ENCODE measurements at places on chromosomes 5 and 9.

DNA sequence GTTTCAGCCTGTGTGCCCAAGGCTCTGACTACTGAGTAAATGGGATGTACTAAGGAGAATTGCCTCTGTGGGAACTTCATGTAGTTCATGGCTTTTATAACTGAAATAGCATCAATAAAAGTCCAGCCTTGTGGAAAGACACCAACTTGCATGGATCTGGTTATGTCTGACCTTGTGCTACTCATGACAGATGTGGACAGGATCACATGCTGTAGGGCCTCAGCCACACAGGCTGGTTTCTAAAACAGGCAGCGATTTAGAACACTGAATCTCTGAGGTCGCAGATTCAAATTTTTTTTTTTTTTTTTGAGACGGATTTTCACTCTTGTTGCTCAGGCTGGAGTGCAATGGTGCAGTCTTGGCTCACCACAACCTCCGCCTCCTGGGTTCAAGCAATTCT, 66.5 kb upstream of the SPIN1 start:
- DNase-seq: no peak

- DNase-seq: no peak
These were observed 2.5 kb downstream of the FRMD3 start for GRCh38 chr9:83535736-83536135.

GRCh38 chr9:36867672-36868471, 166.2 kb downstream of the PAX5 start:
- DNase-seq: no peak

DNA sequence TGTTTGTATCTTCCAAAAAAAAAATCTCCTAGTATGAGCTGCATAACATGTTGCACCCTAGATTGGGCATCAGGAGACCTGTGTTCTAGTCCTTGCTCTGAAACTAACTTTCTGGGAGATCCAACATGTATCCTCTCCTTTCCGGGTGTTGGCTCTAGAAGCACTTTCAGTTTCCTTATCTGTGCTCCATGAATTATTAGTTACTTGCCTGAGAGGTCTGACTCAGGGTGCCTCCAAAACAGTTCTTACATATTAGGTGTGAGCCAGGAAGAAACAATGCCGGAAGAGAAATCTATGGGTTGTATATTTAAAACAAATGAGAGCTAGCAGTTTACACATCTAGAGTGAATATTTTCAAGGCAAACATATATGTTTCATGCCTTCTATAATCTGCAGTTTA, 36.7 kb upstream of the SLC36A2 start:
- DNase-seq: no peak

DNA sequence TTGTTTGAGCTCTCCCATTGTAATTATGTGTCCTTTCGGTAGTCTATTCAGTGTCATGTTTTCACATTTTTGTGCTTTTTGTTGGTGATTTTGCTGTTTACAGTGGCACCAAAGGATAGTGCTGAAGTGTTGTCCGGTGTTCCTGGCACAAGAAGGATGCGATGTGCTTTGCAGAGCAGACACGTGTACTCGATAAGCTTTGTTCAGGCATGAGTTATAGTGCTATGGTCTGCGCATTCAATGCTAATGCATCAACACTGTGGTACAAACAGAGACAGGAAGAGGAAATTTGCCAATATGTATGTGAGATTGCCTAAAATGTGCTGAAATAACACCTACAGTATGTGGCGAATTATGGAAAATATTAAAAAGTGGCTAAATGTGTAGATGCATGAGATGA, 913.4 kb upstream of the ACO1 start:
- no peak for DNase-seq

- DNase-seq: no peak
These were observed 345.0 kb downstream of the TLE1 start for GRCh38 chr9:81344366-81344765.

DNA sequence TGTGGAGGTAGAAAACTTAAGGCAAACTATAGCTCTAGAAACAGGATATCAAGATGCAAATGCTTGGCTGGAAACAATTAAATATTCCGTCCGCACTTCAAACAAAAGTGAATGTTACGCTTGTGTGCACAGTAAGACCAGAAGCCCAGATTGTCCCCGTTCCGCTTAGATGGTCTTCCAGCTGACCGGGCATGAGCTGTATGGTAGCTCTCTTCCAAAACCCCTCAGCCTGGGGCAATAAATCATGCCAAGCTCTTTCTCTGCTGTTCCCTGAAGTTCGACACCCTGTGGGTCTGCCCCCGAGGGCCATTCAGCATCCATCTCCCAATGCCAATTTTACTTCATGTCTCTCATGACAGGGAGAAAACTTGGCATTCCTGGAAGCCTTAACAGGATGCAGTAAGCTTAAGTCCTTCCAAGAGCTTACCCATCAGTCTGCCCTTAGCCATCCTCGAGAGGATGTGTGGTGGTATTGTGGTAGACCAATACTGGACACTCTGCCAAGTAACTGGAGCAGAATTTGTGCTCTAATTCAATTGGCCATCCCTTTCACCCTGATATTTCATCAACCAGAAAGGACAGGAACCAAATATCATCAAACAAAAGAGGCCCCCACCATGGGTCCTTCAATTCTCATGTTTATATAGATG, 70.7 kb upstream of the RANBP6 start:
- no peak for DNase-seq

GRCh38 chr9:105346273-105346672, 101.6 kb upstream of the FSD1L start:
- DNase-seq: no peak

- DNase-seq: no peak
These were observed 31.1 kb downstream of the ZNF484 start for GRCh38 chr9:92846662-92847145.

GRCh38 chr5:97094579-97095317, 47.7 kb downstream of the LIX1 start:
- DNase-seq: no peak

DNA sequence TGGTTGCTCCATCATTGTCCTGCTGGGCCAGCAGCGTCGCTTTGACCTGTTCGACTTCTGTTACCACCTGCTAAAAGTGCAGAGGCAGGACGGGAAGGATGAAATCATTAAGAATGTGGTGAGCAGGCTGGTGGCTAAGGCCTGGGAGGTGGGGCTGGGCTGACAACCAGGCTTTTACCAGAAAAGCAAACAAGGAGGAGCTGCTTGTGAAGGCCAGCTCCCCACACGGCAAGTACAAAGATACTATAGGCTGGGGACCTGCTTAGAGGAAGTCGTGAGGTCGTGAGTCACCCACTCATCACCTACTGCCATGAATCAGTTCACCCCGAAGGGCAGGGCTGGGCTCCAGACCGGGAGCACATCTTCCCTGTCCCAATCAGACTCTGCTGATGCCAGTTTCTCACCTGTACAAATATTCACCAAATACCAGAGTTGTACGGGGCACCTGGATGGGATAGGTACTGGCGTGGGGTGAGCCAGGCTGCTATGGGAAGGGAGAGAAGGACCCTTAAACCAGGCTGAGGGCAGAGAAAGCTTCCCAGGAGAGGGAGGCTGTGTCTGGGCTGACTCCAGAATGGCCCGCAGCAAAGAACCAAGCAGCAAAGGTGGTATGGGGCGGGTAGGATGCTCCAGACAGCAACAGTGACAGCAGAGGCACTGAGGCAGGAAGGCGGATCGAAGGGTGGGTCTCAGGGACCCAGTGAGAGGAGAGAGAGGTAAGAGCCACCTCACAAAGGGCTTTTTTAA, 69.3 kb upstream of the NIPAL4 start:
- DNase-seq: no peak

DNA sequence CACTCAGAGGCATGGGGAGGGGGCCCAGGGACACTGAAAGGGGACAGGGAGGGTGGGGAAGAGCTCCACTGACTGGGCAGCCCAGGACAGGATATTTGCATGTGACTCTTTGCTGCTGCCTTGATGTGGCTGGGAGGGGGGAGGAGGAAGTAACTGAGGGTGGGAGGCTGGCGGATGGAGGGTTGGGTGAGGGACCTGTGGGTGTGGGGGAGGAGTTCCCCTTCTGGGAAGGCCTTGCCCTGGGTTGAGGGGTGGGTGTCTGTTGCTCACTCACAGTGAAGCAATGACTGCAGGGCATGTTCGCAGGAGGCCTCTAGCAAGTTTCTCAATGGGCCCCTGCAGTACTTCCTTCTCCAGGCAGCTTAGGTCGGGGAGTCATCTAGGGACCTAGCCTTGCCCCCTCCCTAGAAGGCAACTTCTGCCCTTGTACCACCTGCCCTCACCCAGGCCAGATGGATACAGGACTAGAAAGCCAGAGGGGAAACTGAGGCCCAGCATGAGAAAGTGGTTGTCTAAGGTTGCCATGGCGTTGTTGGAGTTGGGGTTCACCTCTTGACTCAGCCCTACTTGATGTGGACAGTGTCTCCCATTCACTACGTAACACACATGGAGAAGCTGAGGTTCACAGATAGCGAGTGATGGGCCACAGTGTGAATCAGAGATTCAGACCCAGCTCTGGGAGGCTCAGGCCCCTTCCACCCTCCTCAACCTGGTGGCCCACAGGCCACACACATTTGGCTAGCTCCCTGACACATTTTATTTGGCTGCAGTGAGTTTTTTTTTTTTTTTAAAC, 3.0 kb downstream of the GRK6 start:
- peak; percentile 61 for DNase-seq

GRCh38 chr5:96432216-96433065, 607 bp downstream of the PCSK1 start:
- DNase-seq: no peak

DNA sequence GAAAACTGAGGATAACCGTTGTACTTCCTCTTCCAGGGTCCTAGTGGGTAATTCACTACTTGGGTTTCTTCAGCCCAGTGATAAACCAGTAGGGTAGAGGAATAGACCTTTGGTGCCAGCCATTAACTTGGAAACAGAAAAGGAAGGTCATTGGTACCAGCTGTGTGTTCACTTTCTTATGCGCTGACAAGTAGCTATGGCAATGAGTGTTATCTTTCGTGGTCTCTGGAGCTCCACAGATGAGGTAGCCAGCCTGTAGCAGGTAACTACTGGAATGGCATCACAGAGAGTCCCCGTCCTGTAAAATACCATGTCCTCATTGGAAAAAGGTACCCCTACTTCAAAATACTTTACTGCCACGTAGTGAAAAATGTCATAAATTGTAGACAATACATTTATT, 2.3 kb downstream of the UHRF2 start:
- DNase-seq: no peak

DNA sequence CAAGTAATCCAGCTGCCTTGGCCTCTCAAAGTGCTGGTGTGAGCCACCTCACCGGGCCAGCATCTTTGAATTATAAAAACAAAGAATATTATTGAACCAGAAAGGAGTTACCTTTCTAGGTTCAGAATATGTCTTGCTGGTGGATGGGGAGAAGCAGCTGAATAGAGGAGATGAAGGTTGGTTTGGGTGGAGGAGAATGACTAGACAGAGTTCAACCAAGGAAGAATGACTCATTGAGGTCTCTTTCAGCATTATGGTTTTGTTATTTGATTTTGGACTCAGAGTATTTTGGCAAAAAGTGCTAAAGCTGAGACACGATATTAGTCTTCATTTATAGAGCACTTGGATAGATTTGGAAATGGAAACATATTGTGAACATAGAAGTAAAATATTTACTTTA, 75.2 kb upstream of the MPDZ start:
- no peak for DNase-seq

DNA sequence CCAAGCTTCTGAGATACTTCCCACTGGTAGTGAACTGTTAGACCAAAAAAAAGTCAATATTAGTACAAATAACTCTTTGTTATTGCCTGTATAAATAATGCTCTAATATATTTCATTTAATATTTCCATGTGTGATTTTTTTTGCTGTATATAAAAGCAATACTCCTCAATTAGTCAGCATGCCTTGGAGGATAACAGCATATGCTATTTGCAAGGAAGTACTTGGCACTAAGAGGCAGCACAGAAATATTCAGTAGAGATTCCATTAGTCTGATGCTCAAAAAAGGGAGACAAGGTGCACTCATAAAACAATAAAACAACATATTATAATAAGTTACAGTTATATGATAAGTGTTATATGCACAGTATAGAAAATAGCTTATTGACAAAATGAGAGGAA, 296.6 kb upstream of the MPDZ start:
- no peak for DNase-seq

- peak; percentile 84 for DNase-seq
These were observed at the start of gene DELE1 for GRCh38 chr5:141923448-141924313. Gene DELE1, plus strand, starts transcription at chr5:141923871. Its CDS starts 71 bp downstream, at chr5:141923942.

- peak; percentile 82 for DNase-seq
These were observed 190.4 kb downstream of the EPB41L4A start for GRCh38 chr5:112228667-112229066.

DNA sequence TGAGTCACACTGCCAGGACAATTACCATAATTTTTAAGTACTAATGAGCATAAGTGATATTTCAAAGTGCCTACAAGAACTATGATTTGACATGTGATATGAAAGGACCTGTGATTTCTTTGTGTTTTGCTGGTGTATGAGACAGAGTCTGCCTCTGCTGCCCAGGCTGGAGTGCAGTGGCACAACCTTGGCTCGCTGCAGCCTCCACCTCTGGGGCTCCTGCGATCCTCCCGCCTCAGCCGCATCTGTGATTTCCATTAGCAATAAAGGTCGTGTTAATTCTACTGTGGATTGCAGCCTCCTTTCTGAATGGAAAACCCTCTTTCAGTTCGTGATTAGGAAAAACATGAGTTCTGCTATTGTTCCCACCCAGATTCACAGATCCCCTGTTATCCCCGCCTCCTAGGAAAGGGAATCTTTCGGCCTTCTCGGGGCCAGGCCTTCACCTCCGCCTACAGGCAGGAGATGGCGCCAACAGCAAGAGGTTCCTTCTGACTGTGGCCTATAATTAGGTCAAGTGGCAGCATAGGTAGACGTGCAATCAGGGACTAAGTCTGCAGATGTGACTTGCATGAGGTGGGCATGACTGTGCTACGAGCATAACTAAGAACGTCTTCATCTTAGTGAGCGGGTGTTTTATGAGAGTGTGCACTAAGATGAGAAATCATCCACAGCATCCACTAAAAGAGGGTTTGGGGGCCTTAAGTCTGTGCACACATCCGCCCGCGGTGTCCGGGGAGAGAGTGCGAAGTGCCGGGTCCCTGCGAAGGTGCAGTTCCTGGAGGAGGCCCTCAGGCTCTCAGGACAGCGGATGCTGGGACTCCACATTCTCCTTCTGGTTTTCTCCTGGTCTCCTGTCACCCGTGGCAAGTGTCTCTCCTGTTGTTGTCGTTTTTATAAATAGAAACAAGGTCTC, 23.1 kb downstream of the TRIM7 start:
- DNase-seq: peak; percentile 81
